Endodermal cell (in vitro differentiated cells): ENCODE measurements at places on chromosomes 5 and 9. TPM values are rescaled to one million over a fixed set of nuclear protein-coding genes. Genes with fewer than 3 reads are reported as not detected.

DNA sequence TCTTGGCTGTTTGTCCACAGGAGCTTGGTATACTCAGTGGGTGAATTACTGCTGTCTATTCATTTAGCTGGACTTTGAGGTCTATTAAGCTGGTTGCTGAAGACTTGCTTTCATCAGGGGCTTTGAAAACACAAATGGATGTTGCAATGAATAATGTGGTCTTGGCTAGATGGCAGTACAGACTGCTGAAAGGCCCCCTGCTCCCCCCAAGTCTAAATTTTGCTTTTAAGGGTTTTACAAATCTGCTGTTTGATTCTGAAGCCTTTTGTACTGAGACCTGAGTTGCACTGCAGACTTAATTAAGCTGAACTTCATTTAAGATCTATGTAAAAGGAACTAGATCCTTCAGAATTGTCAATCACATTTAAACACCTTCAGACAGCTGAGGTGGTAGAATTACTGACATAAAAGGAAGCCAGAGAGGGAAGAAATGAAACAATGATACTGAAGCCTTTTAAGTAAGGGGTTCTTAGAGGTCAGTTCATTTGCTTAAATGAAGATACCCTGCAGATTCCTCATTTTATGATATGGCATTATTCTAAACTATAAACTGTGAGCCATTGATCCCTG is 37.3 kb downstream of the KCTD16 start:
- DNase-seq, result no peak

GRCh38 chr5:59296317-59297264 is 596.9 kb downstream of the PDE4D start:
- no peak for DNase-seq

DNA sequence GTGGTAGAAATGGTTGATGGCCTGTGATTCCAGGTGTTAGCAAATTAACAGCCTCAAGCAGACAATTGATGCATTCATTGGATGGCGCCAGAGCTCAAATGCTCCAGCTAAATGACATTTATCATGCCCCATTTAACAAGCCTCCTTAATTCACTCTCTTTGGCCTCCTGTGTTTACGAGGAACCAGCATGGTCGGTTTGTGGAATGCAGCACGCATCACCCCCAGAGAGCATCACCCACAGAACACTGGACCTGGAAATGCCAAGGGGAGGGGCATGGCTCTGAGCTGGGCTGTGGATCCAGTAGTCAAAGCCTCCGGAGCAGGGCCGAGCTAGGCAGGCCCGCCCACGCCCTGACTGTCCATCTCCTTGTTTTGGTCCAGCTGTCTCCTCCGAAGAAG is 434.0 kb downstream of the GADD45G start:
- peak; percentile 44 for DNase-seq

DNA sequence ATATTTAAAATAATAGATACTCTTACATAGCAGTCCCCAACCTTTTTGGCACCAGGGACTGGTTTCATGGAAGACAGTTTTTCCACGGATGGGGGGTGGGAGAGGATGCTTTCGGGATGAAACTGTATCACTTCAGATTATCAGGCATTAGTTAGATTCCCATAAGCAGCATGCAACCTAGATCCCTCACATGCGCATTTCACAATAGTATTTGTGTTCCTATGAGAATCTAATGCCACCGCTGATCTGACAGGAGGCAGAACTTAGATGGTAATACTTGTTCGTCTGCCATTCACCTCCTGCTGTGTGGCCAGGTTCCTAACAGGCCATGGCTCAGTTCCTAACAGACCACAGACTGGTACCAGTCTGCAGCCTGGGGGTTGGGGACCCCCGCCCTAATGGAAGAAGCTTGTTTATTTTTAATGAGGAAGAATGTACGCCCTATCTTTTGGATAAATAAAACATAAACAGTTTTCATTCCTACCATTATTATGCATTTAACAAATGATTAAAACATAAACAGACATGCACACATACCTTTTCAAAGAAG is 187.7 kb downstream of the ZSWIM6 start:
- peak; percentile 47 for DNase-seq

GRCh38 chr9:134167530-134167931 is 3.2 kb upstream of the RNU6ATAC start:
- no peak for DNase-seq

ISOC1 gene
- 45.2 and 48.5 TPM in 2 replicates for total RNA-seq

MIER3 gene
- 33.7 to 51.8 TPM (median 51.5 TPM) in 3 replicates for total RNA-seq

- no peak for DNase-seq
These were observed 388.9 kb upstream of the TRPC7 start for GRCh38 chr5:136754216-136754615.

PCDHGC5 gene
- 0.70 to 0.74 TPM (median 0.71 TPM) in 3 replicates for total RNA-seq

- DNase-seq, result no peak
These were observed 208.6 kb downstream of the DRD1 start for GRCh38 chr5:175235251-175235960.

- no peak for DNase-seq
These were observed 8.5 kb downstream of the KLF4 start for GRCh38 chr9:107481035-107481434.

- no peak for DNase-seq
These were observed 90.6 kb downstream of the LIFR start for GRCh38 chr5:38465702-38466423.

DNA sequence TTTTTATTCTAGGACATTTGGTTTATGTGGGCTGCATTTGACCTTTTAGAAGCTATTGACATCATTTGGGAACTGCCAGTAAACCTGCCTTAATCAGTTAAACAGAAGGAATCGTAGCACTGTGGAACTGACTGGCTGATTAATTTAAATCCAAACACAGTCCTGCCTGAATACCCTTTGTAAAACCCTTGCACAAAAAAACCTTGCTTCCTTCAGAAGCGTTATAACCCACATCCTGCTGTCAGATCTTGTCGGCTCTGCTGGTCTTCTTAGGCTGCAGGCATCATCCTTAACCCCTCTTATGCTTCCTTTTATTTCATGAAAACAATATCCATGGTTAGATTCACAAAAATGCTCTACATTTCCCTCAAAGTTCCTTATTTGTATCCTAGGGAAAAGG is 46.3 kb downstream of the PAM start:
- DNase-seq, result no peak

ARSI gene
- 2.7 to 3.6 TPM (median 3.4 TPM) in 3 replicates for total RNA-seq

IFNK gene
- total RNA-seq, result not detected in 3 replicates

PLCXD3 gene
- total RNA-seq, result 43.3 to 52.9 TPM (median 48.1 TPM) in 3 replicates

COL23A1 gene
- 58.5 and 71.3 TPM in 2 replicates for total RNA-seq

MARCHF11 gene
- total RNA-seq, result 18.6 and 19.9 TPM in 2 replicates

TXNDC8 gene
- total RNA-seq, result not detected in 3 replicates

DNA sequence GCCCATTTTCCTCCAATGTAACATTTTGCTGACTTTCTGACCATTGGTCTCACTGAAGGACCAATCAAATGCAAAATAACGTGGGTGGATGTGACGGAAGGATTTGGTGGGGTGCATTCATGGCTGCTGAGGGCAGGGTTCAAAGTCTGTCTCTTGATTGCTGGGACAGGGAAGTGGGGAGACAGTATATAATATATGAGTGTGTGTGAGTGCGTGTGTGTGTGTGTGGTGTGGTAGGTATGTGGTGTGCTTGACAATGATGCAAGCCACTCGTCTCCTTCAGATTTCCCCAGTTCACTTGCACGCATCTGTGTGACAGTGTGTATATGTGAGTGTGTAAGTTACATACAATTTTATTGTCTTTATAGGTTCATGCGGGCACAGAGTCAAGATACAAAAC is 477.3 kb downstream of the DIRAS2 start:
- no peak for DNase-seq
